AG04450 (cell line): ENCODE measurements at places on chromosomes 7 and 10. TPM values are rescaled to one million over a fixed set of nuclear protein-coding genes. Genes with fewer than 3 reads are reported as not detected.

Gene TMEM273
- polyA plus RNA-seq = not detected in 2 replicates

Gene ATG9B
- 0.02 and 0.06 TPM in 2 replicates for polyA plus RNA-seq

Gene ZNF22
- polyA plus RNA-seq = 17.4 and 23.4 TPM in 2 replicates

- DNase-seq = no peak
Observed at GRCh38 chr10:126598009-126598408, 72.5 kb downstream of the C10orf90 start.

DNA sequence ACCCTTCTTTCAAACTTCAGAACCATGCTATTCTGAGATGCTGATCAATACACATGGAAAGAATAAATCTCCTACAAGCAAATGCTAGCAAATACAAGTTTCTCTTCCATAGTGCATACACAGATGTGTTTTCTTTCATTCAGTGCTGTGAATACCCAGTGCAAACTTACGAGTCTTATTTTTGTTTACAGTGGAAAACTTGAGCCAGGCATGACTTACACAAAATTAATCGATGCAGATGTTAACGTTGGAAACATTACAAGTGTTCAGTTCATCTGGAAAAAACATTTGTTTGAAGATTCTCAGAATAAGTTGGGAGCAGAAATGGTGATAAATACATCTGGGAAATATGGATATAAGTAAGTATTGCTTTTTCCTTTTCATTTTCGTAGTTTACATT, 48.8 kb downstream of the PNLIPRP3 start:
- DNase-seq = no peak

DNA sequence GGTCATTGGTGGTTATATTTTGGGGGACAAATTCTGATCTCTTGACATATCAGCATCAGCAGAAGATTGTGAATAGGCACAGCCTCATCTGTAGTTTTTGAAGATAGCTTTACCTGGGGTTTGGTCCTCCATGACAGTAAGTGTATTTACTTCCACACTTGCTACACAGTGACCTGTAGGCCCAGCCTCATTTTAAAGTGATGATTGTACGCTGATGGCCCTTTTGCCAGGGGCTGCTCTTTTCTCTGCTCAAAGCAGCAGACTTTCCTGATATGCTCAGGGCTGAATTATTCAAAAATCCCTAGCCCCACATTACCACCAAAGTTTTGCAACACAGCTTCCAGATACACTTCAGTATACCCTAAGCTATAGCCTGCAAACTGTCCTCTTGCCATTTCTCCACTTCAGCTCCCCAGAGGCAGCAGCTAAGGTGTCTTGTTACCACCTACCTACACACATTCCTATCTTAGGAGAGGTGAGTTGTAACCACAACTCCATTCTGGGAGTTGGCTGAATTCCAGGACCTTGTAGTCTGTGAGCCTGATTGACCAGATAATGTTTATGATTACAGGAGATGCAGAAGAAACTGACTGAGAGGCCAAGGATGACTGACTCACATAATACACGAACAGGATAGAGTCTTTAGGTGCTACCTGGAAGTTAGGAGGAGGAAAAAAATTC, 6.0 kb downstream of the ASB4 start:
- DNase-seq = no peak

DNA sequence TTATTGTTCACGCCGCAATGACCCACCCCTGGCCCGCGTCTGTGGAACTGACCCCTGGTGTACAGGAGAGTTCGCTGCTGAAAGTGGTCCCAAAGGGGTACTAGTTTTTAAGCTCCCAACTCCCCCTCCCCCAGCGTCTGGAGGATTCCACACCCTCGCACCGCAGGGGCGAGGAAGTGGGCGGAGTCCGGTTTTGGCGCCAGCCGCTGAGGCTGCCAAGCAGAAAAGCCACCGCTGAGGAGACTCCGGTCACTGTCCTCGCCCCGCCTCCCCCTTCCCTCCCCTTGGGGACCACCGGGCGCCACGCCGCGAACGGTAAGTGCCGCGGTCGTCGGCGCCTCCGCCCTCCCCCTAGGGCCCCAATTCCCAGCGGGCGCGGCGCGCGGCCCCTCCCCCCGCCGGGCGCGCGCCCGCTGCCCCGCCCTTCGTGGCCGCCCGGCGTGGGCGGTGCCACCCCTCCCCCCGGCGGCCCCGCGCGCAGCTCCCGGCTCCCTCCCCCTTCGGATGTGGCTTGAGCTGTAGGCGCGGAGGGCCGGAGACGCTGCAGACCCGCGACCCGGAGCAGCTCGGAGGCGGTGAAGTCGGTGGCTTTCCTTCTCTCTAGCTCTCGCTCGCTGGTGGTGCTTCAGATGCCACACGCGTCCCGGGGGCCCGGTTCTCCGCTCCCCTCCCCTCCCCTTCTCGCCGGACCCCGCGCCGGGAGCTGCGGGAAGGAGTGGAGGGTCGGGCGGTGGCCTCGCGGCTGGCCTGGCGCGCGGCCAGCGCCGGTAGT, at the start of gene CBX3:
TSS of gene CBX3 (plus strand) at position 499 of the 772 bp plus-strand sequence. CDS start 1,254 bp downstream, outside the sequence.
- DNase-seq = peak; percentile 33

- DNase-seq = no peak
Observed at GRCh38 chr7:74252893-74253292, 1.3 kb downstream of the RFC2 start.

GRCh38 chr10:103479135-103479534, at the start of gene CALHM3:
TSS of gene CALHM3 (minus strand) at chr10:103479240. CDS start at chr10:103479032, 208 bp downstream.
- DNase-seq = no peak

- DNase-seq = no peak
Observed at GRCh38 chr7:129055294-129055816, 444 bp upstream of the TNPO3 start.

DNA sequence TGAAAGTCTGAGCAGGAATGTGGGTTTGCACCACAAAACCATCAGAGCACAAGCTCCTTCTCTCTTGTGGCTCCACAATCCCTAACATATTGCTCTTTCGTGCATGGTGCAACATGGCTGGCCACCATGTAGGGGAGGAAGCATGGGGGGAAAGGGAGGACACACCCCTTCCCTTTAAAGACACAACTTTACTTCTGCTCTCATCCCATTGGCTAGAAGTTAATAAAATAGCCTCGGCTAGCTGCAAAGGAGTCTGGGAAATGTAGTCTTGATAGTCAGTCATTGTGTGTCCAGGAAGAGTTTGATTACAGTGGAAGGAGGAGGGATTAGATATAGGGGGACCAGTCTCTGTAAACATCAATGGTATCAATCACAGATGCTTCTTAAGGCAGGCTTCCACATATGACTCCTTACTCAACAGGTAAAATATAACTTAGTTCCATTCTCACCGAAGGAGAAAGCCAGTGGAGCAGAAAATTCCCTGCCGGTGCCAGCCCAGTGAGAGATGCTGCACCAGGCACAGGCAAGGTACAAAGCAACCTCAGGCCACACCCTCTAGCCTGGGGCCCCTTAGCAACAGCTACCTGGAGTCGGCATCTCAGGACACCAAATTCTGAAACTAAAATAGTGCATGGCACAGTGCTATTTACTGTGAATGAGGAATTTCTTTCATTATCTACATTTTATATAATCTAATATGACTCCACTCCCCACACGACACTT, 124.7 kb upstream of the CTBP2 start:
- no peak for DNase-seq

- peak; percentile 41 for DNase-seq
Observed at GRCh38 chr7:18437101-18437500, 58.4 kb upstream of the HDAC9 start.

DNA sequence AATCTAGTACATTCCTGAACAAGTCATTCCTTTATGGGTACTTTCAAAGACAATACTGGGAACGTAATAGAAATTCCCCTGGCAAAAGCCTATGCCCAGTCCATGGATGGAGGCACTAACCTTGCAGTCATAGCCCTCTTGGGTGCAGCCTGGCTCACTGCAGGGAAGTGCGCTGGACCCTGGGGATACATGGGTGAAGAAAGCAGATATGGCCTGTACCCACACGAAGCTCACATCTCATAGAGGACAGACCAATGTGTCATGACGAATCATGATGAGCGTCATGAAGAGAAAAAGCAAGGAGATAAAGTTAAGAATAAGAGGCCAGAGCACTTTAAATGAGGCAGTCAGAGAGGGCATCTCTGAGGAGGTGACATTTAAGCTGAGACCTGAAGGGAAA, 11.8 kb downstream of the PRLHR start:
- no peak for DNase-seq

DNA sequence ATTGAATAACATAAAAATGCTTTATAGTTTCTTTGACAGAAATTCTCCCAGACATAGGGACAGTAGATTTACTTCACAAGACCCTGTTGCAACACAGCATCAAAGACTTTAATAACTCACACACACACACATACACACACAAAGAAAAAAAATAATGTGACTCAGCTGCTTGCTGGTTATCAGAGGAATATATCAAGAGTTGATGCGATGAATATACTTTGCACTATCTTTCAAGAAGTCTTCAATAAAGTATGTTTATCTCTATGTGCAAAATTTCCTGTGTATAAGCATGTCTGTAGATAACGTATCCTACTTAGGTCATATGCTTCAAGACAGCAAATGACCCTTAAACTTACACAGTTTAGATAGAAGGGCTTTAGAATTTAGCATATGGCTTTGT, 243.1 kb downstream of the ARL4A start:
- DNase-seq = no peak

DNA sequence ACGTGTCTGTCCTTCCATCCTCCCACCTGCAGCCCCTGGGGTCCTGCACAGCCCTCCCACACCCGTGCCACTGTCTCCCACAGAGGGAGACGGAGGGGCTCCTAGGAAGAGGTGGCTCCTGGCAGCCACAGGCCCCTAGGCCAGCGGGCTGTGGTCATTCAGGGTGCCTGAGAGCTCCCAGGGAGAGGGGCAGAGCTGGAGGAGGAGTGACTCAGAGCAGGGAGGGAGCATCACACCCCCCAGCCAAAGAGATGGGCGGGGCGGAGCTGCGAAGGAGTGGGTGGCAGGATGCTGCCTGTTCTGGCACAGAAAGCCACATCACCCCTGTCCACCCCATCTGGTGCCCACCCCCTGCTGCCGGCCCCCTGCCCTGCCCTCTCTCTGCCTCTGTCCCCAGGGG, 50.5 kb downstream of the STK32C start:
- DNase-seq = no peak
